Esophagus (tissue), 2 donors: ENCODE measurements at places on chromosomes 5 and 9. TPM values are rescaled to one million over a fixed set of nuclear protein-coding genes. Genes with fewer than 3 reads are reported as not detected.

The MCTP1 gene
- polyA plus RNA-seq, result 0.92 TPM

The MAPKAP1 gene
- 49.4 TPM for polyA plus RNA-seq

The HMMR gene
- polyA plus RNA-seq, result 4.1 TPM

The PPP3R2 gene
- not detected for polyA plus RNA-seq

The TAF1L gene
- polyA plus RNA-seq, result not detected

The NMRK1 gene
- 39.2 TPM for polyA plus RNA-seq

The IER5L gene
- polyA plus RNA-seq, result 5.4 TPM

The ZDHHC11 gene
- 2.4 TPM for polyA plus RNA-seq

The IGIP gene
- polyA plus RNA-seq, result 2.3 TPM

The NSA2 gene
- 50.2 TPM for polyA plus RNA-seq

The ARHGEF39 gene
- polyA plus RNA-seq, result 4.0 TPM

The PTGES gene
- 6.4 TPM for polyA plus RNA-seq

The FRRS1L gene
- polyA plus RNA-seq, result 0.20 TPM

The HRCT1 gene
- polyA plus RNA-seq, result 0.94 TPM

The NFIB gene
- 6.6 TPM for polyA plus RNA-seq

The PCDH12 gene
- polyA plus RNA-seq, result 0.40 TPM

The NUP214 gene
- 31.3 TPM for polyA plus RNA-seq

The PPWD1 gene
- polyA plus RNA-seq, result 16.9 TPM

The TMEM232 gene
- 0.49 TPM for polyA plus RNA-seq

The SKP1 gene
- 75.0 TPM for polyA plus RNA-seq

The PCDHB5 gene
- polyA plus RNA-seq, result 0.26 TPM

The SOX30 gene
- polyA plus RNA-seq, result 0.04 TPM

The MYMK gene
- polyA plus RNA-seq, result not detected

The PDCD1LG2 gene
- polyA plus RNA-seq, result 0.19 TPM

The SLC36A2 gene
- polyA plus RNA-seq, result not detected

The MCIDAS gene
- polyA plus RNA-seq, result 0.04 TPM

The MAMDC2 gene
- 3.3 TPM for polyA plus RNA-seq

The PCDHGA3 gene
- polyA plus RNA-seq, result 0.08 TPM

The CNTNAP3 gene
- 4.5 TPM for polyA plus RNA-seq

The PDE6A gene
- 1.0 TPM for polyA plus RNA-seq

The PCDHGA12 gene
- polyA plus RNA-seq, result 0.65 TPM

The C5orf46 gene
- not detected for polyA plus RNA-seq

The PCDHGA8 gene
- polyA plus RNA-seq, result 0.29 TPM

The SPDL1 gene
- 7.6 TPM for polyA plus RNA-seq

The SLC46A2 gene
- polyA plus RNA-seq, result 1.0 TPM

The ADAMTSL2 gene
- 0.60 TPM for polyA plus RNA-seq

The COL23A1 gene
- 0.75 TPM for polyA plus RNA-seq

The RNF224 gene
- 3.7 TPM for polyA plus RNA-seq

The AQP3 gene
- 1,009 TPM for polyA plus RNA-seq

The SAPCD2 gene
- 7.5 TPM for polyA plus RNA-seq

The TMC1 gene
- polyA plus RNA-seq, result 10.3 TPM

The DMGDH gene
- polyA plus RNA-seq, result 0.33 TPM

The BTNL3 gene
- 0.02 TPM for polyA plus RNA-seq

The ECM2 gene
- polyA plus RNA-seq, result 0.41 TPM

The FAM153A gene
- polyA plus RNA-seq, result 3.1 TPM

The LHFPL2 gene
- polyA plus RNA-seq, result 0.84 TPM

The CDX1 gene
- not detected for polyA plus RNA-seq

The PCDHA6 gene
- not detected for polyA plus RNA-seq
